NCI-H446 treated with DMSO at 0.1 percent for 48 hours (cell line): ENCODE measurements at places on chromosomes 3 and 15.

GRCh38 chr3:62453448-62453847 is 80.1 kb upstream of the FEZF2 start:
- DNase-seq: no peak

DNA sequence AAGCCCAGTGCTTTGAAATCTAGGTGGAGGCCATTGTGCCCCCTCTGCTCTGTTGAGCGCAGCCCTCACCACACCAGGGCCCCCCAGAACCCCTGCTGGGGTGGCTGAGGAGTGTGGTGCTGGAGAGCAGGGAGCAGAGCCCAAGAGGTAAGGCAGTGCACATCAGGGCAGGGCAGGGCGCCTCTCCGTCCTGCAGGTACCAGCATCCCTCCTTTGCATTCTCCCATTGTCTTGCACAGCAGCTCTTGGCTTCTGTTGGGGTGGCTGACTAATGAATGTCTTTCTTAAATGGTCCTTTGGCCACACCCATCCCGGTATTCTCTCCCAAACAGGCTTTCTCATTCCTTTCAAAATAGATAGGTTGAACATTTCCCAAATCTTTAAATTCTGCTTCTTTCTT is 41.4 kb upstream of the GABRG3 start:
- DNase-seq: no peak

- no peak for DNase-seq
Measured at GRCh38 chr3:128336337-128337156, 130.1 kb downstream of the DNAJB8 start.

GRCh38 chr15:44647036-44647435 is 16.4 kb downstream of the SPG11 start:
- no peak for DNase-seq

DNA sequence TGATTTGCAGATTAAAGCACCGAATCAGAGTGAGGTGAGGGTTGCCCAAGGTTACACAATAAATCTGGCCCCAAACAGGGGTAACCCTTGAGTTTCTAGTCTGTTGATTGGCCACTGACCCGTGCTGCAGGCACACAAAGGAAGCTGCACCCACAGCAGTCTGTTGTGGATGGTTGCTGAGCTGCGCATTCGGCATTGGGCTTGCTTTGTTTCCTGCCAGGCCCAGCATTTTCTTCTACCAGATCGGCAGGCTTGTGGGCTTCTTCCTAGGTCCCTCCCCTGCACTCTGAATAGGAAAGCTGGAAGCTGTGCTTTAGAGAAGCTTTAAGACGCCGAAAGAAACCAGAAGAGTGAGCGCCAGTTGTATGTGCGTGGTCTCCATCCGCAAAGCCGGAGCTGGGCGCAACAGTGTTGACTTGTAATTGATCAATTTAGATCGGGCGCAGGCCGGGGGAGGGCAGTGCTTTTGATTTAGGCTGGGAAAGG is 12.1 kb downstream of the B3GNT5 start:
- no peak for DNase-seq

- no peak for DNase-seq
Measured at GRCh38 chr3:54557538-54558428, 370.1 kb downstream of the LRTM1 start.

- DNase-seq: no peak
Measured at GRCh38 chr3:23019596-23020300, 183.4 kb upstream of the UBE2E2 start.

DNA sequence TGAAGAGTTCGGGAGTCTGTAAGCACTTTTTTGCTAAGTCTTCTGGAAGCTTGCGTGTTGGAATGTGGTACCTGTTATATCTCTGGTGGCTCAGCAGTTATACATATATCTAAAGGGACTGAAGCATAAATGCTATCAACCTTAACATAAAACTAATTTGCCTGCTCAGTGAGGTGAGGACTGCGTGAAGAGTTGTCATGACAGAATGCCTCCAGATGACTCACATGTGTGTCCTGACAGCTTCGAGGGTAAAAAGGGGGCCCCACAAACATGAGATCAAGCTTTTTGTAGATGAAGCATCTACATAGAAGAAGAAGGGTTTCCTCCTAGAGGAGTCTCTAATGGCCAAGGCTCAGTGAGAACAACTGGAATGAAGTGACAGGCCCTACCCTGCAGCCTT is 88.8 kb upstream of the C3orf80 start:
- no peak for DNase-seq

DNA sequence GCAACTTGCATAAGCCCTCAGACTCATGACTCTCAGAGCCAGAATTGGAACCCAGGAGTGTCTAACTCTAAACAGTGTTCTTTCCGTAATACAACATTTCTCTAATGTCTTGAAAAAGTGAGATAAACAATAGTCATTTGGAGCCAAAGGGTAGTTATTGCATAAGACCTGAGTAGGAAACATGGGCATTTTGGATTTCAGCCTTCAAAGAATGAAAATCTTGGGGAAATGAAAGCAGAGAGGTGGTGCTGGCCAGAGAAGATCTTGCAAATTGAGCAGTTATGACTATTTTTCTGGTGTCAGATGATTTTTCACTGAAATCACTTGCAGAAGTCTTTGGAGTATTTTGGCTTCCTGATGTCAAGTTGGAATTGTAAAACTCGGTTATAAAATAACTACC is 379.4 kb downstream of the DIPK2A start:
- DNase-seq: no peak

GRCh38 chr3:72111265-72112205 is 326.6 kb upstream of the PROK2 start:
- DNase-seq: no peak

GRCh38 chr3:150521463-150521862 is 24.8 kb downstream of the SERP1 start:
- no peak for DNase-seq

DNA sequence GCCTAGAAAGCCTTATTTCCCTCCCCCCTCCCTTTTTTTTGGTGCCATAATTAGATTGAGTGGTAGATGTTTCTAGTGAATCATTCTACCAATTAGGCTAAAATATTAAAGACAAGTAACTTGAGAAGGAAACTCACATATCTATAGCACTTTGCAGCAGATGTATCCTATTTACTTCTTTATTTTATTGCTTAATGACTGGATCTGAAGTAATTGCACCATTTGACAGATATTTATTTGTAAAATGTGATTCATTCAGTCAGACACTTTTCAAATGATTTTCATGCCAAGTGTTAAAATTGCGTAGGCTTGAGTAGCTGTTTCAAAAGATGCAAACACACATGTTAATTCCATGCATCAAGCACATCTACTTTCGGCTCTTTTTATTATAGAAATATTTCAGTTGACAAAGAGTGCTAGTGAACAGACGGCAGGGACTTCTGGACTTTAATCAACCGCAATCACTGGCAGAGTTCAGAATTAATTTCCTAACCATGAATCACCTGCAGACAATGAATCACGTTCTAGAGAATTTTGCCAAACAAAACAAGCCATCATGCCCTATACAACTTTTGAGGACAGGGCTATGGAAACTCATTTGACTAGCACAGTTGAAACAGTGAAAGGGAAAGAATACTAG is 636.8 kb downstream of the MECOM start:
- peak; percentile 88 for DNase-seq

DNA sequence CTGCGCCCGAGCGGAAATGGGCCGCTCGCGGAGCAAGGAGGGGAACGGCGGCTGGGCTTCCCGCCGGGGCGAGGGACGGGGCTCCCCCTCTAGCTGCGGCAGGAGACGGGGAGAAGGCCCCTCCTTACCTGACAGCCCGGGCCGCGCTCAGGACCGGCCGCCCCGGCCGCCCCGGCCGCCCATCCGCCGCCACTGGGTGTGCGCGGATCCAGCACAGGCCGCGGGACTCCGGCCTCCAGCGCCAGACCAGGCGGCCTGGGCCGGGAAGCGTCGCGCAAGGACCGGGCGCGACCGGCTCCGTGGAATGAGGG is 296 bp downstream of the TPRA1 start:
- DNase-seq: no peak

- no peak for DNase-seq
Measured at GRCh38 chr3:9770276-9770812, 597 bp upstream of the CAMK1 start.

GRCh38 chr3:81433675-81434074 is 327.8 kb downstream of the GBE1 start:
- DNase-seq: no peak

GRCh38 chr3:78614486-78614885 is 1153.3 kb downstream of the ROBO1 start:
- peak; percentile 81 for DNase-seq

DNA sequence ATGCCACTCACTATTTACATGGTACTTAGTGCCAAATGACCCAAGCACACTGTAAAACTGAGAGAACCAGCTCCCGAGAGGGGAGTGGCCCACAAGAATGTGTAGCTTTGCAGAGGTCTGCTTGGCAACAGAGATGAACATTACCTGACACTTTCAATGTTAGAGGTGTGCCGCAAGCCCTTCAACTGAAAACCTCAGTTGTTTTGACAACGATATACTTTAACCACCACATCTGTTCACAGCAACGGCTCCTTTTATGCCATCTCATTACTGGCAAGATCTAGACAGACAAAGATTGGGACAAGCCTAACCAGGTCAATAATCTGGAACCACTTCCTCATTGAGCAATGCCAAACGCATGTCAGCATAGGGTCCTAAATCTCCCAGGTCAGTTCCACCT is 23.7 kb downstream of the NEK10 start:
- DNase-seq: no peak

DNA sequence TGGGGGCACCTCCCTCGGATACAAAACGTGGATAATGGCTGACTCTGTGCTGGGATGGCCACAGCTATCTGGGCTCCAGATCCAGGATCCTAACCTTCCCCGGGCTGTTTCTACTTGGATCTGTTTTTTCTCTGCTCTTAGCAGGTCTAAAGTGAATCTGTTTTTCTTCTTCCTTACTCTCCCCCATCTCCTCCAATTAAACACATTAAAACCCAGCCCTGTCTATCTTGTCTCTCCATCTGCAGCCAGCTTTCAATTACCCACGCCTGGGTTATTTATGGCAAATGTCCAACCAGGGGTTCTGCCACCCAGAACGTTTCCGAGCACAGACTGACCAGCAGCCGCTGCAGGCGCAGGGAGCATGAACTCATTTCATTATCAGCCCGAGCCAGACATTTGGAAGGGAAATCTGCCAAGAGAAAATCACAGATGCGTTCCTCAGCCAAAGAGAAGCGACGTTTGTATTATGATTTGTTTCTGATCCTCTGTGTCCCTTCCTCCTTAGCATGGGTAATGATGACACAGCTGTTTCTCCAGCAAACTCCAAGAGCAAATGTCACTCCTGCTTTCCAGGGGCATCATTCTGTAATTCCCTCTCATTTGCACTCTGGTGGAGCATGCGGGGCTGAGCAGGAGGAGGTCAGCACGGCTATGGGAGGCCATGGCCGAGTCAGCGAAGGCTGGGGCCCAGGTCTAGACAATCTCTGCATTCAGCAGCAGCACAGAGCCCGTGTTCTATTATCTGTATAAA is 42.0 kb downstream of the UMPS start:
- peak; percentile 80 for DNase-seq

DNA sequence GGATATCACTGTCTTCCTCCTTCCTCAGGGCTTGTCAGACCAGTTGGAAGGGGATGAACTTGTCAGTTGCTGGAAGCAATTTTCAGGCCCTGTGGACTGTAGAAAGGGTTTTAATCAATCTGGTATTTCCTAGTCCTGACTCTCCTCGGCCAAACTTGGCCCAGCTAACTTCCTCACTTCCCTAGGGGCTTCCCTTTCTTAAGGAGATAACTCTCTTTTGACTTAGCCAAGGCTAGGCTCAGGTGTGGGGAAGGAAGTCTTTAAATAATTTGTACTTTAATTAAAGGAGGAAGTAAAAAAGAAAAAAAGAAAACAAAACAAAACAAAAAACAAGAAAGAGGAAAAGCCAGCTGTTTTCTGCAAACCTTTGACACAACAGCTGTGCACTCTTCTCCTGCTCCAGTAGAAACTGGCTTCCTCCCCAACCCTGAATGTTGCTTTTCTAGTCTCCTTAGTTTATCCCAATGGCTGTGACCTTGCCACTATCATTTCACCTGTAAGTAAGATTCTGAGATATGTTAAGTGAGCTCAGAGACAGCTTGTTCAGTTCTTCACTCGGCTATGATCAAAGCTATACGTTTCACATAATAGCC is 53.0 kb upstream of the ST3GAL6 start:
- DNase-seq: no peak

- DNase-seq: peak; percentile 61
Measured at GRCh38 chr3:124467980-124468902, 262.0 kb upstream of the UMPS start.

DNA sequence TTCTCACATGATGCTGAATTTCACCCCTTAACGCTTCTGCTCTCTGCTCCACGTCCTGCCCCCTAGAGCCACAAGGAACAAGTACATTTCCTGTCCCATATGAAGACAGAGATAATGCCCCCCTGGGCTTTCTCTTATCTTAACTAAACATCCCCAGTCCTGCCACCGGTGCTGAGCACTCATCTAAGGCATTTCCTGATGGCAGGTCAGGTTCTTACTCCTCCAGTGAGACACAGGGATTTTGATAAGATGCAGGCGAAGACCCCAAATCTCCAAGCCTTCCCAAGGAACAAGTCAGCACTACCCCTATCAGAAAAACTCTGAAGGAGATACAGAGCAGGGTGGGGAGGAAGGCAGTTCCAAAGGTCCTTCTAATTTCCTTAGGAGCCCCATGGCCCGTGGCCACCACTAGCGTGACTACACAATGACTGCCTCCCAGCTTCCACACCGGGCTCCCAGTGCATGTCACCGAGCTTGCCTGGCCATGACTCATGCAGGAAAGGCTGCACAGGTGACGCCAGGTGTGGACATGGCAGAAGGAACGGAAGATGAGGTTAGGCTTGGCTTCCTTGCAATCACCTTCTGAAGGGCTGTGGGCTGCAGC is 152.9 kb downstream of the XXYLT1 start:
- no peak for DNase-seq

DNA sequence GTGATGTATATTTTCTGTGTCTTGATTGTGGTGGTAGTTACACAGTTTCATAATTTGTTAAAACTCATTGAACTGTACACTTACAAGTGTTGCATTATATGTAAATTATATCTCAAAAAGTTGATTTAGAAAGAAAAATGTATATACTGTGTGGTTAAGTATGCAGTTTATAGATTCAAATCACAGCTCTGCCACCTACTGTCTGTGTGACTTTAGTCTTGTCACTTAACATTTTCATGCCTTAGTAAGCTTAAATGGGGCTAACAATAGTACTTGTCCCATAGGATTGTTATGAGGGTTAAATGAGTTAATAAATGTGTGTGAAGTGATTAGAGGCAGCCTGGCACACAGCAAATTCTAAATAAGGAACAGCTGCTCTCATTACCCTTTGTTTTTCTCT is 120.9 kb upstream of the P2RY1 start:
- DNase-seq: no peak

DNA sequence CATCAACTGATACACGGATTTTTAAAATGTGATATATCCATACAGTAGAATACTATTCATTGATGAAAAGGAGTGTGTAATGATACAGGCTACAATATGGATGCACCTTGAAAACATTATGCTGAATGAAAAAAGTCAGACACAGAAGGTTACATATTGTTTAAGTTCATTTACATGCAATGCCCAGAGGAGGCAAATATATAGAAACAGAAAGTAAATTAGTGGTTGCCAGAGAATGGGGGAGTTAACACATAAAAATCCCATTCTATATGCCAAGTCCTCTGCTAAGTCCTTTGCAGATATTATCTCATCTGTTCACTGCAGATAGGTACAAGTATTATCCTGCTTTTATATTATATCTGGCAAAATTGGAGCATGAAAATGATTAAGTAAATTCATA is 22.1 kb upstream of the CDIN1 start:
- no peak for DNase-seq

- DNase-seq: no peak
Measured at GRCh38 chr15:88391006-88391405, 76.2 kb downstream of the MRPL46 start.

GRCh38 chr3:149589332-149589731 is 68.5 kb downstream of the WWTR1 start:
- DNase-seq: no peak
